MV-4-11 (cell line): ENCODE measurements at places on chromosomes 7 and 10.

GRCh38 chr10:34433241-34434076, 381.6 kb downstream of the PARD3 start:
- DNase-seq = no peak

GRCh38 chr10:24202181-24202570, 6.8 kb upstream of the KIAA1217 start:
- no peak for DNase-seq

DNA sequence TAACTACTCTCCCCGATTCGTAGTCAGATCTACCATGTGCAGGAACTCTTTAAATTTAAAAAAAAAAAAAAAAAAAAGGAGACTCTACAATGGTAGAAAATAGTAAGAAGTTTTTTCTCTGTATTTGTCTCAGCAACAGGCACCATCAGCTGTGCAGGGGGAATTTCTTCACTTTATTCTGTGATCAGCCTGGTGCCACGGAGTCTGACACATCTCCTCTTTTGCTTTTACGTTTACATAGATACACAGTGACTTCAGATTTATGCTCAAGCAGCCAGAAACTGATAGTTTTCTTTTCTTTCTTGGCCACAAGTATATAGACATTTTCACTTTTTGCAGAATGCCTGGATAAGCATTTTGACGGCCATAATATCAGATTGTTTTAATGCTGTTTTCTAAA, 190.6 kb upstream of the AKR1E2 start:
- DNase-seq = no peak

DNA sequence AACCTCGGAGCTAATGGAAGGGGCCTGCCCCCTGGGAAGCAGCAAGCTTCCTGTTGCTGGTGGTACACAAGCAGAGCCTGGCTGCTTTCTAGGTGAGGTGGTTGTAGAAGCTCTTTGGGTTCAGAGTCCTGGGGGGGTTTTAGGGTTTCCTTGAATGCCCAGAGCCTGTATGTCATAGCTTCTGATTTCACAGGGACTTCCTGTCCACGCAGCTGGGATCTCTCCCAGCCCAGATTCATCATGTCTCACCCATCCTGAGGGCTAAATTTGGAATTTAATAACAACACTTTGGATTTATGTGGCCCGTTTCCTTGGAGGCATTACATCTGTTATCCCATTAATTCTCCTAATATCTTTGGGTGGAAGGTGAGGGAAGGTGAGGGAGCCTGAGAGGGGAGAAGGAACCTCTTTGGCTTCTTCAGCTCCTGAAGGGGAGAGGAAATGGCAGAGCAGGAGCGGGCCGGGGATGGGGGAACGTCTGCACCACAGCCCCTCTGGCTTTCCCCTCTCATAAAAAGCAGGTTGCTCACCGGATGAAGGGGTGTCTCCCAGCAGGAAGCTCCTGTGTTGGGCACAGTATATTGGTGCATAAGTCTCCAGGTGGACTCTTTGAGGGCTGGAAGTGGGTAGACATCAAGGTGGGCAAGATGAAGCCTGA, 19.7 kb downstream of the RPS24 start:
- no peak for DNase-seq
